ENCODE measurements at places on chromosomes 6 and 20. TPM values are rescaled to one million over a fixed set of nuclear protein-coding genes. Genes with fewer than 3 reads are reported as not detected.
A peak's percentile ranks its signal among the peaks of the same experiment; 100 is the strongest.

- DNase-seq = no peak
These were observed 359.2 kb downstream of the CDKAL1 start for GRCh38 chr6:20893412-20893811.

- no peak for DNase-seq
These were observed 2.0 kb upstream of the TPBG start for GRCh38 chr6:82361631-82362030.

DNA sequence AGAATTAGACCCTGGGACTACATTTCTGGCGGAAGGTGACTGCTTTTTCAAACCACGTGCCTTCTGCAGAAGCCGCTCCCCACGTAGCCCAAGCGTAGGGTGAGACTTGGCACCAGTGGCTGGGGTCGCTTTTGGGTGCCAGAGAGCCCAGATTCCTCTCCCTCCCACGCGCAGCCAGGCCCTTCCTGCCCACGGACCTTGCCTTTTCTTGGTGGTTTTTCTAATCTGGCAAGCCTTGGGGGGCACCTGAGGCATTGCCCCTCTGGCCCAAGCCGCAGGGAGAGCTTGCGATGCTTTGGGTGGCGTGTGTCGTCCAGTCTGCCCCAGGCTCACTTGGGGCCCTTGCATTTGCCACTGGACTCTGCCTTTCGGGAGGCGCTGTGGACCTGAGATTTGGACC, 3.3 kb downstream of the SLCO4A1 start:
- no peak for DNase-seq

DNA sequence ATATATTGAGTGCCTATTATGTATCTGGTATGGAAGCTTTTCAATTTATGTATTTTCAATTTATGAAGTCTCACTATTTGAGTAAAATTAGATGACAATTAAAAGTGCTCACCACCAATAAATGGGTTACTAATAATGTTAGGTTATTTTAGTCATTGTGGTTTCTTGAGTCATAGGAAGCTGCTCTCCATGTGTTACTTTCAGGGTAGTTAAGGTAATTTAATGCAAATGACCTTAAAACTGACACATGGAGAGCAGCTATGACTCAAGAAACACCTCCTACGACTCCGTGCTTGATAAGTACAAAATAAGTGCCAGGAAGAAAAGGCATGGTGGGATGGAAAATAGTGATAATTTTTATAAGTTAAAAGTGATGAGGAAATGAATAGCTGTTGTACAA, 16.5 kb upstream of the TINAG start:
- no peak for DNase-seq

GRCh38 chr6:50819466-50819903, 814 bp downstream of the TFAP2B start:
- no peak for DNase-seq

DNA sequence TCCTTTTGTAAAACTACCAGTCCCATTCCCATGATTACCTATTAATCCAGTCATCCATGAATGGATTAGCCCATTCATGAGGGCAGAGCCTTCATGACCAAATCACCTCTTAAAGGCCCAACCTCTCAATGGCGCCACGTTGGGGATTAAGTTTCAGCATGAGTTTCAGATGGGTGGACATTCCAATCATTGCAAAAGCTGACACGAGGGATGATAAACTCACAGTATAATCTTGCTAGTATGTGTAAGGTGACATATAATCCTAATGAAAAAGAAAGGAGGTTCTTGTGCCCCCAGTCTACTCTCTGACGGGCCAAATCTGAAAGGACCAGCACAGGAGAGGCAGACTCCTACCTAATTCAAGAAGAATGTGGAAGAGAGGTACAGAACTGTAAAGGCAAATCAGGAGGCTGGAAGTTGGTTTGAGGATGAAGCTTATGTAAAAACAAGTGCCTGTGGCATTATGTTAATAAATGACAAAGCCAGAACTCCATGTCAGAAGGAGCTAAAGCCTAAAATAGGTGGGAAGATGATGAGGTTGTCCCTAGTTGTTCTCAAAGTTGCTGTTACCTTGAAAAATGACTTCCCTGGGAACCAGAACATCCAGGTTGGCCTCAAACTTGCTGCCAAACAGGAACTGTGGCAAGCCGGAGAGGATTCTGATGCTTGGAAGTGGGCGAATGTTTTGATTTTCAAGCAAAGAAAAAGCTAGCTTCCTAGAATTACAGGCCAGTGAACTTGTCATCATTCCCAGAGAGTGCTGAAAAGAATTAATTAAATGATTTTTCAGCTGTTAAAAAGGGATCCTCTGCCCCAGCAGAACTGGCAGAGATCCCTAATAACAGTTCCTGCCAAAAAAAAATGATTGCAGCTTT, 106.5 kb upstream of the TIAM2 start:
- no peak for DNase-seq

DNA sequence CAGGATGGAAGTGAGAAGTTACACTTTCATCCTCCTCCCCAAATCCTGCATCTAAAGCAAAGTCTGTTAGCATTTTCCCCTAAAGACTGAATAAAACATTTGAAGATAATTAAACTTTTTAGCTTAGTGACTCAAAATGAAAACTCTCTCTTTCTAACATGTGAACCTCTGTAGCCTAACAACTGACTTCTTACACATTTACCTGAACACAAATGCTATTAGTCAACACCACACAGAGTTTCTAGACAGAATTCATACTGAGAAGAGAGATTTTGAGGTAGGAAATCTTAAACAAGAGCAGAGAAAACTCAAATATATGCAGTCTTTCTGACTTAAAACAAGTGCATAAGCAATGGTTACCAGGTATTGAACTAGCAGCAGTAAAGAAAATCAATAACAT, 149.9 kb upstream of the SMLR1 start:
- no peak for DNase-seq

GRCh38 chr6:150263765-150264404, 104.9 kb upstream of the IYD start:
- no peak for DNase-seq

DNA sequence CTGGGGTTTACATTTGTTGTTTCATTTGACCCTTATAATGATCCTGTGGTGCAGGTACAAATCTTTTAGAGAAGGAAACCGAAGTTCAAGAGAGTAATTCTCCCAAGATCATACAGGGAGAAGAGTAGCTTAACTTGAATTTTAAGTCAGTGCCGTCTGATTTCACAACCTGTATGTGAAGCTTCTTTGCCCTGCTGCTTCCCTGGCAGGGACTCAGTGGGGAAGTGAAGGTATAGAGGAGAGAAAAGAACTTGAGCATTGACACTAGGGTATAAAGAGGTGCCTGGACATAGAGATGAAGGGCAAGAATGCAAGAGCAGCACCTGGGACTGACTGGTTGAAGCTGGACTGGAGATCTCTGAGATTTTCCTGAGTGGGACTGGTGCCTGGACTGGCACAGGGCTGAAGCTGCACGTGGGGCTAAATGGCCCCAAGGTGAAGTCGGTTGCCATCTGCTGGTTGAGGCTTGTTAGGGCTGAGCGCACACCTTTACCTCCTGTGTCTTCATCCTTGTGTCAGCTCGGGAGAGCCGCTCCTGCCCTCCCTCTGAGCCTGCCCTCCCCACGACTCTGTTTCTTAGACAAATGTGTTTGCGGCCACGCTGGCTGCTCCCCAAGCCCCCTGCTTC, 41.8 kb downstream of the FARS2 start:
- peak; percentile 55 for DNase-seq

- DNase-seq = no peak
These were observed 10.6 kb upstream of the DLK2 start for GRCh38 chr6:43465948-43466347.

- DNase-seq = no peak
These were observed 20.8 kb downstream of the PLCG1 start for GRCh38 chr20:41158082-41158625.

GRCh38 chr6:69894578-69895347, 28.4 kb downstream of the COL19A1 start:
- no peak for DNase-seq

DNA sequence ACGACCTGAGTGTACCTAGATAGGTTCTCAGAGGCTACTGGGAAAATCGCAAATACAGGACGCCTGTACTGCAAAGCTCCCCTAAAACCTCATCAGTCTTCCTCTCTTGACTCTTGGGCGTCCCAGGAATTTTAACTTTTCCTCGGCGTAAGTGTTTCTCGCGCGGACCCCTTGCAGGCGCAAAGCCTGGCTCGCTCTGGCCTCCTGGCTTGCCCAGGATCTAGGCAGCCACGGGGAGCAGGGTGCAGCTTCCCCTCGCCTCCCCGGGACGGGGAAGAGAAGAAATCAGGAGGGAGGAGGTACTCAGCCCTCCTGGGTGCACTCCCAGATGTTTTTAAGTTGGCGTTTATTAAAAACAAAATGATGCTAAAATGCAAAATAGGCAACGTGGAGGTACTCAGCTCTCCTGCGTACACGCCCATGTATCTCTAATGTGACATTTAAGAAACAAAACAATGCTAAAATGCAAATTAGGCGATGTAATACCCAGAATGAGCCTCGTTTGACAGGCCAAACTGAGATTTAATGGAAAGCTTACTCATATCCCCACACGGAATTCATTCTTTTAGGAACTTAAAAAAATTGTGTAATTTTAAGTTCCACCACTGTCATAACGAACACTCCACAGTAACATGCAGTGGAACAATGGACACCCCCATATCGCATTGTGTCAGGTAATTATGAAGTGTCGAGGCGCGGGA, 1.6 kb upstream of the SOBP start:
- DNase-seq = no peak

ARMC2 gene
- 3.6 TPM for total RNA-seq

WFDC10B gene
- total RNA-seq = not detected

ACTL10 gene
- 3.0 TPM for total RNA-seq

RAB5IF gene
- total RNA-seq = 85.3 TPM

All from transverse colon (tissue), 4 donors.